ENCODE measurements at places on chromosomes 6 and 20.

DNA sequence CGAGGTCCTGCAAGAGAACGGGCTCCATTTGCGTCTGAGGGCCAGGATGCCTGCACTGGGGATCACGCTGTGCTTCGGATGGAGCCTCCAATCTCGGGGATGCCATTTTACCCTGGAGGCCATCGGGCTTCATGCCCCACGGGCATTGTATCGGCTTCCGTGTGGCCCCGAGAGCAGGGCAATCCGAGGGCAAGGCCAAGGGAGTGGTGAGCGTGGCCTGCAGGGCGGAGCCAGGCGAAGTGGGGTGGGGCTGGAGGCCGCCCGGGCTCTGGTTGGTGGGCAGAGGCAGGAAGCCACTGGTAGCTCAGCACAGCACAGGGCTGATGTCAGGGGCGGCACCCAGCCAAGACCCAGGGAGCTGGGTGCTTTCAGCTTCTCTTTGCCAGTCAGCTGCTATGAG lies 57.5 kb upstream of the BHLHE23 start:
- DNase-seq = no peak

DNA sequence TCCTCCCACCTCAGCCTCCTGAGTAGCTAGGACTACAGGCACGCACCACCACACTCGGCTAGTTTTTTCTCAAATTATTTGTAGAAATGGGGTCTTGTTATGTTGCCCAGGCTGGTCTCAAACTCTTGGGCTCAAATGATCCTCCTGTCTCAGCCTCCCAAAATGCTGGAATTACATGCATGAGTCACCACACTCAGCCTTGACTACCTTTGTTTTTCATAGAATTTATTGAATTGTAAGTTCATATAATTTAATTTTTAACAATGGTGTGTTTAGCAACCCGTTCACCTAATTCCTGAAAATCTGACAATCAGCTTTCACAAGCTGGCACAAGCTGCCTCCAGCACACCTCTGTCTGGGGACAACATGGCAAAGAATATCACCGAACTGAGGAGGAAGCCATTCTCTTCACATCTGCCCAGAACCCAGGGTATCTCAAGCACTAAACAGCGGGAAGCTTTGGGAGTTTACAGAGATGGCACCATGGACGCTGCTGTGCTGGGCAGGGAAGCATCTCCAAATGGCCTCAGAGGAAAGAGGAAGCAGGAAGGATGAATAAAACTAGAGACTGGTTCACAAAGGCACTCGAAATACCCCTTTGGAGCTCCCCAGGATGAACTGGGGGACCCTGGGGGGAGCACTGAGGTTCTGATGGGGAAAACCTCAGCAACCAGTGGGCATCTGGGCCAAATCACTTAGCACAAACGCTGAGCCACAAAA lies 2.9 kb downstream of the RIPOR3 start:
- DNase-seq = no peak

- no peak for DNase-seq
Observed at GRCh38 chr6:7200598-7201443, 93.1 kb downstream of the RREB1 start.

DNA sequence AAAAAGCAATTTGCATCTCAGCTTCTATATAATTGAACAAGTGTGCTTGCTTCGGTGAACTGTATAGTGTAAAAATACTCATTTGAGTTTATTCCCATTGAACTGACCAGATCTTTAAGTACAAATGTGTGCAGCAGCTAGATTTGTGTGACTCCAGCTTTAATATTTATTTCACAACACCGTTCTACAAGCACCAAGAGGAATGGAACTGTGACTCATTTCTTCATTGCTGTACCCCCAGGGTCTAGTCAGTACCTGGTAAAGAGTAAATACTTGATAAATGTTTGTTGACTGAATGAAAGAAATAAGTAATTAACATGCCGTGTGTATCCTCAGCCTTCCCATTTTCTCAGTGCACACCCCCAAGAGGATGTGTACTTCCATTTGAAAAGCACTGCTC lies 464.8 kb downstream of the CBLN4 start:
- no peak for DNase-seq

- no peak for DNase-seq
Observed at GRCh38 chr6:31906122-31906521, 4.2 kb upstream of the ZBTB12 start.

GRCh38 chr6:125251516-125252220 lies 50.1 kb downstream of the HDDC2 start:
- no peak for DNase-seq

GRCh38 chr20:16290358-16290757 lies 282.9 kb downstream of the KIF16B start:
- no peak for DNase-seq

DNA sequence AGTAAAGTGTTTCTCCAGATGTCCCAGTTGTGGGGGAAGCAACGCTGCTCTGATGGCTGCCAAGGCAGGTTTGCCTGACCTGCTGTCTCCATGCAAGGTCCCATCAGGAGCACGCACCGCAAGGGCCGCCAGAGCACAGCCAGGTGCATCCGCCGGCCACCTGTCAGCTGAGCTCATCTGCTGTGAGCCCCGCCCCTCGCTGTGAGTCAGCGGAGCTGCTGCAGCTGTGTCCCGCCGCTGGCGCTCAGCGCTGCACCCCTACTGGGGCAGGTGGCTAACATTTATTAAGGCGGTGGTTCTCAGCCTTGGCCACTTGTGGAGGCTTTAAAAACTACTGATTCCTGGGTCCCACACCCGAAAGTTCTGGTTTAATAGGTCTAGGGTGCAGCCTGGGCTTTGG lies 225.7 kb downstream of the UST start:
- no peak for DNase-seq

Measured in left renal pelvis (tissue), 4 donors.